ENCODE measurements at places on chromosomes 3 and 15.

- no peak for DNase-seq
Observed at GRCh38 chr15:25378501-25378901, 60.3 kb downstream of the UBE3A start.

GRCh38 chr15:71219101-71219500 is 103.8 kb downstream of the THSD4 start:
- DNase-seq, result no peak

GRCh38 chr15:72227720-72228119 is 3.3 kb downstream of the PKM start:
- DNase-seq, result no peak

- DNase-seq, result no peak
Observed at GRCh38 chr3:107619549-107619948, 96.8 kb downstream of the BBX start.

GRCh38 chr3:196501316-196502044 is 2.1 kb downstream of the RNF168 start:
- no peak for DNase-seq

Data from KBM-7 (cell line).